Heart left ventricle (tissue), 16 donors: ENCODE measurements at places on chromosomes 5 and 9. TPM values are rescaled to one million over a fixed set of nuclear protein-coding genes. Genes with fewer than 3 reads are reported as not detected.

Gene UBE2QL1
- 11.4 TPM for polyA plus RNA-seq

Gene OR1Q1
- polyA plus RNA-seq: not detected

- peak; percentile 81 for DNase-seq
Measured at GRCh38 chr5:175893466-175893865, 22.1 kb downstream of the CPLX2 start.

Gene C9orf50
- polyA plus RNA-seq: not detected

GRCh38 chr5:151925340-151925739, 689 bp upstream of the GLRA1 start:
- DNase-seq: no peak

DNA sequence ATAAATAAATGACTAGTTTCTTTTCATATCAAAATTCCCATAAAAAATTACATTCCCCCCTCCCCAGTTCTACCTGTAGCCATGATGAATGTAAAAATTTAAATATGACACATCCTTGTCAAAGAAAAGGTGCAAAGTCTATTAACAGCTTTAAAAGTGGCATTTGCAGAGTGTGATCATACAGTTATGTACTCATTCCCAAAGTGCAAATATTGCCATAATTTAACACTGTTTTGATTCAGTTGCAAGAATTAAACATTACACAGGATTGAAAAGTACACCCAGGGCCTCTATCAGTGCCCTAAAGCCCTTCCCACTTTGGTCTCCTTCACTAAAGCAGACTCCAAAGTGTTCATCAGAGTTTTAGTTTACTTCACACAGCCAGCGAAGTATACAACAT, 51.8 kb downstream of the RNF145 start:
- DNase-seq: no peak

Gene FOXD4
- 0.26 TPM for polyA plus RNA-seq

Gene ANXA1
- 89.9 TPM for polyA plus RNA-seq
